ENCODE measurements at places on chromosomes 2 and 18.

- DNase-seq = peak; percentile 27
Measured at GRCh38 chr2:162153608-162154224, 1.7 kb upstream of the GCG start.

- no peak for DNase-seq
Measured at GRCh38 chr2:238790833-238791230, 57.1 kb upstream of the TWIST2 start.

DNA sequence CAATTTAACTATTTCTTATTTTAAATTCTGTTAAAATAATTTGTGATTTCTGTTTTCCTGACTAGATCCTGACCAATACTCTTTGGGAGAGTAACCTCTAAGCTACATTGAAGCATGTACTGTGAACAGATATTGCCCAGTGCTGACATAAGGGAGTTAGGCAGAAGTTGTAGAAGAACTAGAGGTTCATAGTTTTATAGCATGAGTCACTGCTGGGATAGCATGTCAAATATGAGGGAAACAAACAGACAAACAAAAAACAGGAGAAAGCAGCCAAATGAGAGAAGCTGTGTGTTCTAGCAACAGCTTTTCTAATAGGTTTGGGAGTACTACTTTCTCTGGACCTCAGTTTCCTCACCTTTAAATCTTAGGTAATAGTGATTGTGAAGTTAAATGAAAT, 72.4 kb downstream of the CERS6 start:
- no peak for DNase-seq

DNA sequence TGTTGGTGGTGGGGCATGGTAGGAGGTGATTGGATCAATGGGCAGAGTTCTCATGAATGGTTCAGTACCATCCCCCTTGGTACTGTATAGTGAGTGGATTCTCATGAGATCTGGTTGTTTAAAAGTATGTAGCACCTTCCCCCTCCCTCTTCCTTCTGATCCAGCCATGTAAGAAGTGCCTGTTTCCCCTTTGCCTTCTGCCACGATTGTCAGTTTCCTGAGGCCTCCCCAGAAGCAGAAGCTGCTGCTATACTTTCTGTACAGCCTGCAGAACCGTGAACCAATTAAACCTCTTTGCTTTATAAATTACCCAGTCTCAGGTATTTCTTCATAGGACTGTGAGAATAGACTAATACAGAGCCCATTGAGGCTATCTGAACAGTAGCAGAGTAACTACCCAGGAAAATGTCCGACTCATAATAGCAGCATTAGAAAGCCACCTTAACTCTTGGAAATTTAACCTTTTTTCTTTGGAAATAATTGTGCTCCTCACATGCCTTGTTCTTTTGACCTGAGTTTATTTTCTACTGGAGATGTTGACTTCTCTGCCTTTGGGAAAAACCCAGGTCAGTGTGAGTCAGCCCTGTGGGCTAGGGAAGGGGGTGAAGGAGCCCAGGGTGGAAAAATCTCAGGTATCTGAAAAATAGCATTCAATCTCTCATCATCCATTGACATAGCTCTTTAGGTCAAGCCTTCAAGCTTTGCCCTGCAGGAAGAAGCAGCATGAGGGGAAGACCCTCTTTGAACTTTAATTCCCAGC, 18.1 kb downstream of the CYP1B1 start:
- no peak for DNase-seq

DNA sequence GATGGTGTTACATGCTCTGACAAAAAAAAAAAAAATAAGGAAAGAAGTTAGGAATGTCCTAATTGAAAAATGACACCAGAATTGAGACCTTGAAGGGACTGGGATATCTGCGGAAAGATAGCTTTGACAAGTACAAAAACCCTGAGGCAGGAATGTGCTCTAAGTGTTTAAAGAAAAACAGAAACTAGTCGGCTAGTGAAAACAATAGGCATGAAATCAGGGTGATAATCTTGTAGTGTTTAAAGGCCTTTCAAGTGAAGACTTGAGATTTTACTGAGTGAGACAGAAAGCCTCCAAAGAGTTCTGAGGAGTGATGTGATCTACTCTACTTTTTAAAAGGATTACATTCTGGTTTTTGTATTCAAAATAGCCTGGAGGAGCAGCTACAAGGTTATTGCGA, 107.4 kb downstream of the COBLL1 start:
- no peak for DNase-seq

GRCh38 chr2:98474979-98475632, 30.4 kb downstream of the INPP4A start:
- no peak for DNase-seq

- DNase-seq = no peak
Measured at GRCh38 chr2:138276339-138276738, 225.2 kb upstream of the SPOPL start.

DNA sequence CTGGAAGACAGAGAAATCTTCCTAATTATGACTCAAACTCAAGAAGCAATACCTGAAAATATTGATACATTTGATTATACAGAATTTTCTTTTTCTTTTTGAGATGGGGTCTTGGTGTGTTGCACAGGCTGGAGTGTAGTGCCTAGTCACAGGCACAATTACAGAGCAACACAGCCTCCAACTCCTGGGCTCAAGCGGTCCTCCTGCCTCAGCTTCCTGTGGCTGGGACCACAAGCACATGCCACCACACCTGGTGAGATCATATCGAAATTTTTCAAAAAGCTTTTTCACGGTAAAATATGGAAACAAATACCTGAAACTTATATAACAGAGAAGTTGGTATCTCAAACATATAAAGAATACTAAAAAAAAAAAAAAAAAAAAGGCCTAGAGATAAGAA, 27.9 kb downstream of the TGFBRAP1 start:
- DNase-seq = no peak

DNA sequence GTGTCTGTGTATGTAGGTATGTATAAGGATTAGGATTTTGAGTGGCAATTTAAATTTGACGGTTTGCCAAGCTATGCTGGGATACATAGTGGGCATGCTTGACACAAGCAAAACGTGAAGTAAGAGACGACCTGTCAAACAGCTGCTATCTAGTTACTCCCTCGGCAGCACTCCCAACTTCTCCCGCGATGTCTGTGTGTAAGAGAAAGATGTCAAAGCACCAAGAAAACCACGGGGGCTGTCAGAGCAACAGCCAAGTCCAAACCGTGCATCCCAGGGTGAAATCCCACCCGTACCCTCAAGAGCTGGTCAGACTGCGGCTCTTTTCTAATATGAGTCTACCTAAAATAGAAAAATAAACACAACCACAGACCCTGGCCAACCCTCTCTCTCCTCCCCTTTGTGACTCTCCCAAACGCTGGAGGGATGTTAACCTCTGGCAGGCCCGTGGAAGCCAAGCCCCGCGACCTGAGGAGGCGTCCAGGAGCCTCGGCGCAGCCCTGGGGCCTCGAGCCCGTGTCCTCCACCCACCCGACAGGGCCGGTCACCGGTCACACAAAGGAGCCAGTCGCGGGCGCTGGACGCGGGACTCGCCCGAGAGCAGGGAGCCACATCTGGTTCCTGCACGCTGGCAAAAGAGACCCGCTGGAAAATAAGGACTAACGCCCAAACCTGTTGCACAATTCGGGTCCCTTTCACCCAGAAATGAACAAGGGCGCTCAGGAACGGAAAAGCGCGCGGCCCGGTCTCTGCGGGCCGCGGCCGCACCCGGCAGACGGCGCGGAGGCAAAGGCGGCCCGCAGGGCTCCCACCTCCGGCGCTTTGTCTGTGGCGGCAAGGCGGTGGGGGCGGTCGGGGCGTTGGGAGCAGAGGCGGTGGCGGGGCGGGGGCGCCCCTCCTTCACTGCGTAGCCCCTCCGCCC, 925 bp downstream of the SESTD1 start:
- peak; percentile 12 for DNase-seq

DNA sequence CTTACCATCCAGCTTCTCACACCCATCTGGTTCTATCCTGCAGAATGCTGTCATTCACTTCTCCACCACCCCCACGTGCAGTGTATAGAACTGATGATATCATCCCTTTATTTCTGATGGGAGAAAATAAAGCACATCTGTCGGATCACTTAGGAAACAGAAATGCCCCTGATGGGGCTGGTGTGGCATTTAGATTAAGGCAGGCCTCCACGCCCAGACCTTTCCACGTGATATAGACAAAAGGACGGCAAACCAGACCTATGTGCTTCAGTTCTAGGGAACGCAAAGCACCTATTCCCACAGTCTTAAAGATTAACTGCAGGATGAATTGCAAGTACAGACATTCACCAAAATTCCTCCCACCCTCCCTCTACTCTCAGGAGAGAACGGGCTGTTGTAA, 27.6 kb upstream of the CABLES1 start:
- DNase-seq = no peak

DNA sequence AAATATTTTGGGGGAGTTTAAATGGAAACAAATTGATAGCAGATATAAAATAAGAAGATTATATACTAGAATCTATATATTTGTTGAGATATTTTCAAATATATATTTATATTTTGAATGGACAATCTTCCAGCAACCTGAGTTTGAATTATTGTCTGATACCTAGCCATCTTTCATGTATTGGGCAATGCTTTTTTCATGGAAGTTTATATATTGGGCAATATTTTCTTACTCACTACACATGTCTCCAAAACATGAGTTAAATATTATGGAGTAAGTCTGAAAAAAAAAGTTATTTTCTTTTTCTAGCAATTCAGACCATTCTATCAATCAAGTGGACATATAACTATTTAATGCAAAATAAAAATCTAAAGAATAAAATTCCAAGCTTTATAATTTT, 295.2 kb downstream of the NYAP2 start:
- no peak for DNase-seq

DNA sequence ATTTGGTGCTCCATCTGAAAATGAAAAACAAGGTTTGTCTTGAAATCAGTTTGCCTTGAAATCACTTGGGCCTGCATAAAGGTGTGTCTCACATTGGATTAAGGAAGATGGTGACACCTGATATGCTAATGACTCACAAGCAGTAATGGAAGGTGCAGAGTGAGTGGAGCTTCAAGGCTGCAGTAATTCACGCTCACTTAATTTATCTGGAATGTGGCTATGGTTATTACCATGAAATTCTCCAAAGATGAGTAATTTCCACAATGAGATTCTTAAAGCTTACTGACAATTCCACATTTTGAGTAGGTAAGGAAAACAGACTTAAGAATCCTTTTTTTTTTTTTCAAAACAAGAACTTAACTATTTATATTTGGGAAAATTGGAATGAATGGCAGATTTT, 156.8 kb downstream of the PAX3 start:
- no peak for DNase-seq

GRCh38 chr2:133812826-133813617, 244.8 kb upstream of the NCKAP5 start:
- no peak for DNase-seq

GRCh38 chr2:9700109-9700495, 69.3 kb upstream of the YWHAQ start:
- DNase-seq = no peak

GRCh38 chr18:50114448-50114847, 80.5 kb downstream of the MYO5B start:
- DNase-seq = no peak

- no peak for DNase-seq
Measured at GRCh38 chr2:102122115-102122514, 20.4 kb upstream of the IL1R1 start.

DNA sequence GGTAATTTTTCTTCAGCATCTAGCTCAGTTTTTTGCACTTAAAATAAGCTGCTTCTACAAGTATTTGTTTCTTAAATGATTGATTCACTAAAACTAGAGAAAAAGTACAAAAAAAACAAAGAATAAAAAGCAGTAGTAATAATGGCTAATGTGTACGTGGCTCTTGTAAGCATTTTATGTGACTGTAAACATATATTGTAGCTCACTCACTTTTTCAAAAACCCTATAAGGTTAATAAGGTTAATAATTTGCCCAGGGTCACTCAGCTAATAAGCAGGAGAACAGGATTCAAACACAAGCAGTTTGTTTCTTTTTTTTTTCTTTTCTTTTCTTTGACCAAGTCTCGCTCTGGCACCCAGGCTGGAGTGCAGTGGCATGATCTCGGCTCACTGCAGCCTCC, 67.5 kb downstream of the RMDN2 start:
- DNase-seq = no peak

DNA sequence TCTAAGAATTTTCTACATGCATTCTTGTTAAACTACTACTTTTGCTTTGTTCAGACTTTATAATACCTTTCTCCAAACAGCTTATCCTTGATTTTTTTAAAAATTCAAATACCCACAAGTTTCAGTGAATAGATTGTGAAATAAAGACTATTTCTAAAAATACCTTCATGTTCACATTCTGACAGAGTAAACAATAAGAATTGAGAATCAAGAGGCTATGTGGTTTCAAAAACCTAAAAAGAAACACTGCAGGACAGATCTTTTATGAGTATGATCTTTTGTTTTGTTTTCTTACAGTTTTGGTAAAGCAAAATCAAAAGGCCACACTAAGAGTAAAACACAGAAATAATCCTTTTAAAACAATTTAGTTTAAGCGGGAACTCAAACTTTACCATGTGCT, 21.2 kb downstream of the ALS2 start:
- no peak for DNase-seq

DNA sequence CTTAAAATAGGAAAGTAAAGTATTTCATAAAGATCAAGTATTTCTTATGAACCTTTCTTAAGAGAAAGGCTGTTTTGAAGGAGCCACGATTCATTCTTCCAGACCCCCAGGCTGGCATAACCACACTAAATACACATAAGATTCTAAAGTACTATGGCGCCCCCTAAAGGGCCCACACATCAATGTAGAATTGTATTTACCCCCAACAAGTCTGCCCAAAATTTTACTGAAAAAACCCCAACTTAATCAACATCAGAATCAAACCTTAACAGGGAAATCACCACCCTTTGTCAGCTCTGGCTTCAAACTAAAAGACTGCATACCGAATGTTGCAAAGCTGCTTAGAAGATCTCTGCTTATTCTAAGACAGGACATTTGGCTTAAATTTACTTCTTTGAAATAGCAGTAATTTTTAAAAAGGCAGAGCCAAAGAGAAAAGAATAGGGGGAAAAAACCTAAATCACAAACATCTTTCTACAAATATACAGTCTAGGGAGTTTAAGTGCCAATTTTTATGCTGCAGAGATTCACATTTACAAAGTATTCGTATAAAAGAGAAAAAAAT, 20.4 kb upstream of the BCL2 start:
- peak; percentile 20 for DNase-seq

GRCh38 chr2:71545572-71546274, 92.4 kb downstream of the DYSF start:
- DNase-seq = no peak

DNA sequence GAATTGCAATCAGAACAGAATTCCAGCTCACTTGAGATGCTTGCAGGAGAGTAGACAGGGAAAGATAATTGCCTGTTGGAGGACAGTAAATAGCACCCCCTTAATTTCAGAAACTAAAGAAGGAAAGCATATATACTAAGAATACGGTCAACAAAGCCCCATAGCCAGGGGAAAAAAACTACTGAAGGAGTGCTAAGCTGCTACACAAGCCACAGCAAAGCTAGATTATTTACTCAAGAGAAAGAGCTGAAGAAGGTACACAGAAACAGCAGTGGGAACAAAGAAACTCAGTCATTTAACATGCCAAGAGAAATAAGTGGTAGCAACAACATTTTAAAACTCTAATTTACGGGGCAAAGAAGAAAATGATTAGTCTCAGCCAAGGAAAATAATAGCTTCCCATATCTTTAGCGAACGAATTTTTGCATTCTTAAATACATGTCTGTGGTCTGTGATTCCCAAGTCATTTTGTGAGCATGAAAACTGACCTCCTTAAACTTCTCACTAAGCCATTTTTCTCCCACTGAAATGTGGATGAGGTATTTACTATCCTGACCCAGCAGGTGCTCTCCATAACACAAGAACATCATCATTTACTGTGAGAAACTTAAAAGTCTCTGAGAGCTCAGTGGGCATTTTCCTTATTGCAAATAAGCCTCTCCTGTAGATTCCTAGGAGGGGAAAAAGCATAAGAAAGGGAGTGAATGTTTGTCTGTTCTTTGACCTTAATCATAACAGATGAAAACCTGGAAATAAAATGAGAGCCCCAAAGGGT, 196.0 kb downstream of the PAX3 start:
- DNase-seq = no peak
